ENCODE measurements at places on chromosomes 4 and X.

- ATAC-seq, result no peak
Observed at GRCh38 chr4:152780267-152780778, 569 bp downstream of the ARFIP1 start.

DNA sequence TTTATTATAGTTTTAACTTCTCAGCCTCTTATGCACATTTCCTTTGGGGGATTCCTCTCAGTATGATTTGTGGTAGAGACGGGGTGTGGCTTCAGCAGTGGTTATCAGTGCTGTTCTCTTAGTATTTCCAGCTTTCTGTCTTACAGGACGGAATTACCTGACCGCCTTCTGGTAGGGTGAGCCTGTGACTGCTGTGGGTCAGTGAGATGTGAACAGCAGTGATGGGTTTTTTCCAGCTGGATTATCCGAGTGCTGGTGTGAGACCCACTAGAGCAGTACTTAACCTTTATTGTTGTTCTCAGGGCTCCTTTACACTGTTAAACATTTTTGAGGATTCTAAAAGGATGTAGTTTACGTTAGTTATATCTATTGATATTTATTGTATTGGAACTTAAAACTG, 135.2 kb downstream of the SLIT2 start:
- no peak for ATAC-seq

GRCh38 chr4:8594097-8595038, 1.8 kb downstream of the CPZ start:
- peak; percentile 52 for ATAC-seq

- peak; percentile 85 for ATAC-seq
Observed at GRCh38 chr4:10461091-10461849, 4.0 kb upstream of the ZNF518B start.

DNA sequence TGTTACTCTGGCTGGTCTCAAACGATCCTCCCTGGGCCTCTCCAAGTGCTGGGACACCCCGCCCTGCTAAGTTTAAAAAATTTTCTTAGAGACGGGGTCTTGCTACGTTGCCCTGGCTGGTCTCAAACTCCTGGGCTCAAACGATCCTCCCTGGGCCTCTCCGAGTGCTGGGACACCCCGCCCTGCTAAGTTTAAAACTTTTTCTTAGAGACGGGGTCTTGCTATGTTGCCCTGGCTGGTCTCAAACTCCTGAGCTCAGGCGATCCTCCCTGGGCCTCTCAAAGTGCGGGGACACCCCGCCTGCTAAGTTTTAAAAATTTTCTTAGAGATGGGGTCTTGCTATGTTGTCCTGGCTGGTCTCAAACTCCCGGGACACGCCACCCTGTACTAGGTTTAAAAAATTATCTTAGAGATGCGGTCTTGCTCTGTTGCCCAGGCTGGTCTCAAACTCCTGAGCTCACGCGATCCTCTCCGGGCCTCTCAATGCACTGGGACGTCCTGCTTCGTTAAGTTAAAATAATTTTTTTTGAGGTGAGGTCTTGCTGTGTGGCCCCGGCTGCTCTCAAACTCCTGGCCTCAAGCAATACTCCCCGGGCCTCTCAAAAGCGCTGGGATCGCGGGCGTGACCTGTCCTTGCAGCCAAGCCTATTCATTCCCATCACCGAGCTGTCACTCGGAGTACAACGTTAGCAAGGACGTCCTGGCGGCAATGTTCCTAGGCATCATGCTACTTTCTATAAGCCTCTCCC, 1.1 kb downstream of the SLC25A6 start:
- ATAC-seq, result no peak

- no peak for ATAC-seq
Observed at GRCh38 chr4:168648929-168649328, 152.1 kb downstream of the PALLD start.

DNA sequence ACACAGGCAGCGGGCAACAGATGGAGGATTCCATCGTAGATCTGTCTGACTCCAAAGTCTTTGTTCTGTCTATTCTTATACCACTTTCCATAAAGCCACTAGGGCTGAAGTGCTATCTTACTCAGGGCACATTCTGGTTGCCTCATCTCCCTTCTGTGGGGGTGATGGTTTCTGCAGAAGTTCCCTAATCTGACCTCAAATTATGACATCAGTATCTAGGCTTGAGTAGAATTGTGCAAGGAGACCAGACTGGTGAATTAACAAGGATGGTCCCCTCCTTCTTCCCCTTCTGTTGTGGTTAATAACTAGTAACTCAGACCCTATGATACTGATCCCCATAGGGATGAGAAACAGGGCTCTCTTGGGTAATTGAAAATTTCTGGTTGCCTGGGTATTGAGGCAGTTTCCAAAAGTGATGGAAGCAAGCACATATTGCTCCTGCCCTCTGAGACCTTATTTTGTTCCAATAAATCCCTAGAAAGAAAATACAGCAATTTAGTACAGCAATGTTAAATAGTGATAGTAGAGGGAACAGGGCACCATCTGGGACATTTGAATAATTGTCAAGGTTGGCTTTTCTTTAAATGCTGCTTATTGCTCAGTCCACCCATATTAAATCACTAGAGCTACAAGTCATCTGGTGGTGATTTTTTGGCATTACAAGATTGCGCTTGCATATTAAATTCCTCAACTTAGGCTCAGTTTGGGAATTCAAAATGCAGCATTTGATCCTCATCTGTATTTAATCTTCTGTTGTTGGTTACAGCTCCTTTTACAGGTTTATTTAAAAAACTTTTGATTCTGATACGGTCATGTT, 57.3 kb upstream of the AP1S2 start:
- ATAC-seq, result peak; percentile 51

- peak; percentile 22 for ATAC-seq
Observed at GRCh38 chr4:142474398-142475087, 371.6 kb downstream of the INPP4B start.

DNA sequence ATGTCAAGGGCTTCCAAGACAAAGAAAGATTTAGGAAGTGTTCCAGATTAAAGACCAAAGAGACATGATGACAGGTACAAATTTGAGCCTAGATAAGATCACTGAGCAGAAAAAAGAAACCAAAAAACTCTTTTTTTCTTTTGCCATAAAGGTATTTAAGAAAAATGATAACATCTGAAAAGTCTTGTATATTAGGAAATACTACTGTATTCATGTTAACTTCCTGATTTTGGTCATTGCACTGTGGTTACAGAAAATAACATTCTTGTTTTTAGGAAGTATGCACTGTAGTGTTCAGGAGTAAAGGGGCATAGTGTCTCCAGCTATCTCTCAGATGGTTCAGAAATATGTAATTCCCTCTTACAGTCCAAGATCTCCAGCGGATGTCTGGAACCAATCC, 37.1 kb downstream of the RWDD4 start:
- no peak for ATAC-seq

DNA sequence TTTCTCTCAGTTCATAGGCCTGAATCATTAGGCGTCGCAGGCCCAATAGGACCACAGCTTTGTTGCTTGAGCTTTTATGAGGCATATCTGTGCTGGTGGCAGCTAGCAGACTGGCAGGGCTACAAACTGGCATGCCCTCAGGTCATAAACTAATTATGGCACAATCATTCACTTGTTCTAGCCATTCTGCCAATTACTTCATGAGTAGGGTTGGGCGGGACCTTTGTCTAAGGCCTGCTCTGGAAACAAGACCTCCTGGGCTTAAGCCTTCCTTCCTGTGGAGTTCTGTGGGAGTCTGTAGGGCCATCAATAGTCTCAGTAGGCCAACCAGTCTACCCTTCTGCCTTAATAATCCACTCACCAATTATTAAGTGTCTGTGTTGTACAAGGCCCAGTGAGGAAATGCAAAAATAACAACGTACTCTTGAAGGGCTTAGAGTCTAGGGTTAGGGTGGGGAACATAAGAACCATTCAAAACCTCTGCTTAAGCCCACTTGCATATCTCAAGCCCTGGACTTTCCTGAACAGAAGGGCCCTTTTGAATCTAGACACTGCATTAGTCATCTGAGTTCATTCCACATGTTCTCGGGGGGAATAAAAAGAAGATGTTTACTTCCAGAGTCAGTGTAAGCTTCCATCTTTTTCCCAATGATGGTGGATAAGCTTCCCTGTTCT, 44.5 kb downstream of the SHROOM4 start:
- no peak for ATAC-seq

GRCh38 chrX:51891821-51892551, 1.4 kb upstream of the MAGED1 start:
- ATAC-seq, result peak; percentile 60

- ATAC-seq, result peak; percentile 30
Observed at GRCh38 chr4:153223930-153224329, 19.7 kb downstream of the TRIM2 start.

- ATAC-seq, result no peak
Observed at GRCh38 chr4:73446336-73446938, 10.4 kb downstream of the AFP start.

DNA sequence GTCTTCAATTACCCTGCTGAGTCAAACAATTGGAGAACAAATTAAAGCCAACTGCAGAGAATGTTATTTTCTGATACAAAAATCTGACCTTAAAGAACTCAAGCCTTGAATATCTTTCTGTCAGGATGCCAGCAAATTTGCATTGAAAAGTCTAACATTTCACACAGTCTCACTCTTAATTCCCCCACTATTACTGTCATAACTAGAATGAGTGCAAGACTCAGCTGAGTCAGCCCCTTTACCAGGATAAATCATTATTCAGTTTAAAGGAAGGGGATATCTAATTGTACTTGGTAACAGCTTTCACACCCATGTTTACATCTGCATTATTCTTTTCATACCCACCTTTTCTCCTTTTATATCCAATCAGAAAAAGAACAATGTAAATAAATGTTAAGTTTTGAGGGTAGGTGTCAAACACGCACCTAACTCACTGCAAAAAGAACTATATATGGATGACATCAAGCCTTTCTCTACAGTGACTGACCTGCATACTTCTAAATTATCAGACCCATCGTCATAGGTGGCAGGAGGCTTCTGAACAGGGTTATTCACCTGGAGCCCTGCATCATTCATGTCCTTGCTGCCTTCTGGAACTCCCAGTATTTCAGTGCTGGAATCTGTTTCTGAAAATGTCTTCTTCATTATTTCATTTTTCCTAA, 117.4 kb downstream of the TMA16 start:
- ATAC-seq, result no peak

GRCh38 chr4:53962516-53963225, 101.7 kb downstream of the CHIC2 start:
- no peak for ATAC-seq

DNA sequence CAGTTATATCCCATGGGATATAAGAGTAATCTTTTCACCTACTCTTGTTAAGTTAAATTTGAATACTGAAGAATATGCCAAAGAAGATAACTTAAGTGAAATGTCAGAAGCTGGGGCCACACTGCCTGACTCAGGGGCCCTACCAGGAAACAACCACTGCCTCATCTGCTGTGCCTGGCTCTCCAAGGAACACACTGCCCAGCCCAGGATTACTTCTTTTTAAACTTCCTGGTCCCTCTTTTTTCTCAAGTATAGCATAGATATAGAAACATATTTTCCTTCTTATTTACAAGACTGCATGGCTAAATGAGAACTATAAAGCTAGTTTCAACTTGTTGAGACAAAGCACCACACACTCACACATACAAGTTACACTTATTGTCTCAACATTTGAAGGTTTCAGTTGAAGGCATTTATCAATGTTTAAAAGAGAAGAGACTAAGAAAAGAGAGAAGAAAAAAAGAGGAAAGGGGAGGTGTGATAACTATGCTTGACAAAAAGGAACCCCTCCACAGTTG, 45.2 kb downstream of the MAML3 start:
- ATAC-seq, result no peak

GRCh38 chr4:110085131-110085530, 113.3 kb downstream of the ELOVL6 start:
- ATAC-seq, result no peak

- ATAC-seq, result no peak
Observed at GRCh38 chrX:139196890-139197289, 333.6 kb upstream of the F9 start.

- ATAC-seq, result no peak
Observed at GRCh38 chr4:7763788-7764187, 175.9 kb downstream of the AFAP1 start.

DNA sequence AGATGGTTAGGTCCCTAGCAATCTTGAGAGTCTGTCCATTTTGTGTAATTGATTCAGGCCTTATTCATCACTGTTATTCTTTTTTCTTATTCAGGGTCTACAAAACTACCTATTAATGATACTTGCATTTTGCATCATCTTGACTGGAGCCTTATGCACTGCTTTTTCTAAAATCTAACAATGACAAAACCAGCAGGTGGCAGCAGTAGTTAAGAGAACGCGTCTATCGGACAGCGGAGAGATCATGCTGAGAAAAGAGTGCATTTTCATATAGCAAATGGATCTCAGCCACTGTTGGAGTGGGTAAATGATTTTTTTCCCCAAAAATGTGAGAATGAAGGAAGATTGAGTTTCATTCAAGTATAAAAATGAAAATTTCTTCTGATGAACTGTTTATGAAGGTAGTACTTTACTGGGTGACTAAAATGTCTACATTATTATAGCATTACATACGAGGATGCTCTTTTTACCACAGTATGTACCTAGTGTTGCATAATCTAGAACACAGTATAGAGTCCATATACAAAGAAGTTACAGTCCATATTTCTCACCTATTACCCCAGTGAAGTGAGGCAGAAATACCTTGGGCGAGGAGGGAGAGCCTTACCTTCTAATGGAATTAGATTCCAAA, 43.2 kb downstream of the TMEM144 start:
- peak; percentile 47 for ATAC-seq

- no peak for ATAC-seq
Observed at GRCh38 chr4:72761368-72762038, 192.5 kb upstream of the ADAMTS3 start.

DNA sequence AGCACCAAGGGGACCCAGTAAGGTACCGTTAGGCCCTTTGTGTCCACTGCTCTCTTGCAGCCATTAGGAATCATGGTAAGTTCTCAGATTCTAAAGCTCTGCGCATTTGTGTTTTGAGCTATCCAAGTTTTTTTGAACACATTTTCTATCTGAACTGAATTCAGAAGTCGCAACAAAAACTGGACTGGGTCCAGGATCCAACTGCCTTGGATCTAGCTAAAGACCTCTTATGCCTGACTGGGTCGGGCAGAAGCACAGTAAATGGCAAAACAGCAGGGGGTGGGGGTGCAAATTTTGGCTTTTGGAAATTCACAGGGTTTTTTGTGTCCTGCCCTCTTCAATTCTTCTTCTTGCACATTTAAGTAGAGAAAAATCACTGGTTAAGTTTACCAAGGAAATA, 30.0 kb downstream of the RCHY1 start:
- no peak for ATAC-seq

DNA sequence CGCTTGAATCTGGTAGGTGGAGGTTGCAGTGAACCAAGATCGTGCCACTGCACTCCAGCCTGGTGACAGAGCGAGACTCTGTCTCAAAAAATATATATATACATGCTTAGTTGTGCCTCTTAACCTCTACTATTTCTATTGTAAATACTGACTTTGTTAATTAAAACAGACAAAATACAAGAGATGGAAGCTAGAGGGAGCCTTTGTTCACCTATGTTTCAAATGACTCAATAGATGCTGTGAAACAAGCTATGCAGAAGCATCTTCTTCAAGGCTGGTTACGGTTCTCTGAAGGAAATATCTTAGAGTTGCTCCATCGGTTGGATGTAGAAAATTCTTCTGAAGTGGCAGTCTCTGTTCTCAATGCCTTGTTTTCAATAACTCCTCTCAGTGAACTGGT, 6.2 kb downstream of the NCAPG start:
- no peak for ATAC-seq

GRCh38 chrX:129932016-129932820, 26.3 kb downstream of the UTP14A start:
- peak; percentile 69 for ATAC-seq
